ENCODE measurements at places on chromosomes 12 and 14. TPM values are rescaled to one million over a fixed set of nuclear protein-coding genes. Genes with fewer than 3 reads are reported as not detected.

The FOXN4 gene
- not detected for total RNA-seq

The CIROP gene
- not detected for total RNA-seq

The COX6A1 gene
- total RNA-seq: 931 TPM

The SRSF5 gene
- 342 TPM for total RNA-seq

The AICDA gene
- not detected for total RNA-seq

- DNase-seq: no peak
Observed at GRCh38 chr12:107554941-107555340, 130.7 kb upstream of the PWP1 start.

DNA sequence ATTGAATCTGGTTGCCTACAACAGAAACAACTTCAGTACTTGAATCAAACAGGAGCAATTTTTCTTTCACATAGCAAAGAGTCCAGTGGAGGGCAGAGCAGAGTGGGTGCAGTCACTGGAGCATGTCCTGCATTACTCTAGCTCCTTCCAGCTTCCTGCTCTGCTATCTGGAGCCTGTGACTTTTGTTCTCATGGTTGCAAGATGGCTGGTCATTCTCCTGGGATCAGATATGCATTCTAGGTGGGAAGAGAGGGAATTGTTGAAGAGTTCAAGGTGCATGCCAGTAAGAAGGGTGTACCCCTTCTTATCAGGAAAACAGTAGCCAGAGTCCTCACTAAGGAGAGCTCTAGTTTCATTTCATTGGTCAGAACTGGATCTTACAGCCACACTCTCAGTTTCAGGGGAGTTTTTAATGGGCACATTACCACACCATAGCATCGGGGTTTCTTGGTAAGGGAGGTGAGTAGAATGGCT is 8.0 kb downstream of the IFT43 start:
- no peak for DNase-seq

DNA sequence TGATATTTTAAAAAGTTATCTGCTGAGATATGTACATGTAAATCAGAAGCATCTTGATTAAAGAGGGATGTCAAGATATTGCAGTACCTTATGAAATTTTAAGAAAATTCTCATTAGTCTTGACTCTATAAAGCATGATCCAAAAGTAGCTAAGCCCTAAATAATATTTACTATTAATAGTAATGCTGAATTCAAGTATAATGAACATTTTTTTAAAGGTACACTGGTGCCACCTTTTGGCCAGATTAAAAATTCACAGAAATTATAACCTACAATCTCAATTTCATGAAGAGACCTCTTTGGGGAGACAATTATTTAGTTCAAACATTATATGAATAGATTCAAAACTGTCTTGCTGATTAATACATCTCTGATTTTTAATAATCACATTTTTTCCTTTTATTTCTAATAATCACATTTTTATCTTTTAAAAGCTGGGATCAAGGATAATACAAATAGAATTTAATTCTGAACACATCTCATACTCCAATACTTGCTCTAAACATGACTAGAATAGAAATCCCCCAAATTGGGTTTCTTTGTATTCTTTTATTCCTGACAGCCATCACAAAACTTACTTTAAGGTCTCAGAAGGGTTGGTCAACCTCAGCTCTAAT is 13.4 kb downstream of the AKAP5 start:
- no peak for DNase-seq

- DNase-seq: no peak
Observed at GRCh38 chr12:131530422-131530821, 180.5 kb upstream of the SFSWAP start.

- no peak for DNase-seq
Observed at GRCh38 chr12:106651552-106651951, 68.7 kb downstream of the RFX4 start.

GRCh38 chr12:52060498-52061177 is 9.1 kb upstream of the ATG101 start:
- no peak for DNase-seq

- DNase-seq: peak; percentile 87
Observed at GRCh38 chr12:124916374-124917134, 2.1 kb upstream of the UBC start.

DNA sequence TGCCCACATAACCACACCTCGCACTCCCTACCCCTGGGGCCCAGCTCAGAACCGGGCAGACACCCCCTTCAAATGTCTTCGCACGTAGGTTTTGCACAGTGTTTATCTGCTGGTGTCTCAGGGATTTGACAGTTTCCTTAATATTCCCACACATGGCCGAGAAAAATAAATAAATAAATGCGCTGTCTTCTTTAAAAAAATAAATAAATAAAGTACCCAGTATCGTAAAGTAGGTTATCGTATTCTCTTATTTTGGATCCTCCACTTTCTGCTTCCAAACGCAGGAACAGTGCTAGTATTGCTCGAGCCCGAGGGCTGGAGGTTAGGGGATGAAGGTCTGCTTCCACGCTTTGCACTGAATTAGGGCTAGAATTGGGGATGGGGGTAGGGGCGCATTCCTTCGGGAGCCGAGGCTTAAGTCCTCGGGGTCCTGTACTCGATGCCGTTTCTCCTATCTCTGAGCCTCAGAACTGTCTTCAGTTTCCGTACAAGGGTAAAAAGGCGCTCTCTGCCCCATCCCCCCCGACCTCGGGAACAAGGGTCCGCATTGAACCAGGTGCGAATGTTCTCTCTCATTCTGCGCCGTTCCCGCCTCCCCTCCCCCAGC is 710 bp upstream of the FOS start:
- DNase-seq: no peak

- no peak for DNase-seq
Observed at GRCh38 chr12:56336361-56337167, 2.1 kb upstream of the IL23A start.

DNA sequence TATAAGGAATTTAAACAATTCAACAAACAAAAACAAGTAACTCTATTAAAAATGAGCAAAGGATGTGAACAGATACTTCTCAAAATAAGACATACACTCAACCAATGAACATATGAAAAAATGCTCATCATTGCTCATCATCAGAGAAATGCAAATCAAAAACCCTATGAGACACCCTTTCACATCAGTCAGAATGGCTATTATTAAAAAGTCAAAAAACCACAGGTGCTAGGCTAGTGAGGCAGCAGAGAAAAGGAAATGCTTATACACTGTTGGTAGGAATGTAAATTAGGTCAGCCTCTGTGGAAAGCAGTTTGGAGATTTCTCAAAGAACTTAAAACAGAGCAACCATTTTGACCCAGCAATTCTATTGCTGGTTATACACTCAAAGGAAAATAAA is 52.0 kb downstream of the NAV3 start:
- DNase-seq: no peak

DNA sequence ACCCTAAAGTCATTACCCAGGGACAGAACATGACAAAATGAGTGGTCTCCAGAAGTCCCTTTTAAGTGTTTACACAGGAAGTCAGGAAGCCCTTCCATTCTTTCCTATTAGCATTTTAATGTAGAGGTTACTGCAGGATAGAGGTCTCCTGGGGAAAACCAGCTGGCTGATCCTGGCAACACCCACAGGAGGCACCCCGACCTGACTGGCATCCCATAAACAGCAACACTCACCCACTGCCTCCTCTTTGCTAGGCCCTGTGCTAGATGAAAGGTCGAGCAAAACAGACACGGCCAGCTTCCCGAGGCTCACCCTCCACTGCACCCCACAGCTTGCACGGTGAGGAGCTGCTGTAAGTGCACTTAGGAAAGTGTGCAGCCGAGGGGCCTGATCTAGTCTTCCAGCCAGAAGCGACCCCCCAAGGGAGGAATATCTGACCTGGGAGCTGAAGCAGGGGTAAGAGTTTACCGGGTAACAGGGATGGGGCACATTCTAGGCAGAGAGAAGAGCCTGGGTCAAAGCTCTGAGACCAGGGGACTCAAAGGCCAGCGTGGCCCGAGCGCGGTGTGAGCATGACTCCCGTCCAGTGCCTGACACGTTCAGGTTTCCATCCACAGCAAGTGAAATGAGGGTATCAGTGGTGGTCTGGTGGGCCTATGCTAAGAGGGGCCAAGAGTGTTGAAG is 9.0 kb downstream of the DAZAP2 start:
- no peak for DNase-seq

GRCh38 chr12:40854604-40855003 is 162.4 kb downstream of the CNTN1 start:
- no peak for DNase-seq

- DNase-seq: no peak
Observed at GRCh38 chr14:64929014-64929359, 13.6 kb downstream of the GPX2 start.

DNA sequence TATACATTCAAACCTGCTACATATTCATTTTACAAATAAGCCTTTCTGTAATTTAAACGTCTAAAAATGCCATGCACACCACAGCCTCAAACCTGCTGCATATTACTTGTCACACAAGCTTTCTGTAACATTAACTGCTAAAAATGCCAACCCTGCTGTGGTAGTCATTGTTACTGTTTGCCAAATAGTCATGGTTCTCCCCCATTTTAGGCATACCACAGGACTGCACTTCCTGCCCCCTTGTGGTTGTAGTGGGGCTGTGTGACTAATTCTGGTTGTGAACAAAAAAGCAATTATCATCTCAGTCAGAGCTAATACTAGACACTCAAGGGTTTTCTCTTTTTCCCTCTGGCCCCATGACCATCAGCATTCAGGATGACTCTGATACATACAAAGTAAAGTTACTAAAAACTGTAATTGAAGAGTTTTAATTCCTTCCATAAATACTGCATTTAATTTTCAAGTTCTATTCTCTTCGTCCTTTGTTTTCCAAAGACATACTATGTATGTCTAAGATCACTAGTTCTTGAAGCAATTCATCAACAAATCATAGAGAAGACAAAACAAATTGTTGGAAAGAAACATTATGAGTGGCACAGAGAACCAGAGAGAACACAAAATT is 5.7 kb upstream of the SLC35F4 start:
- no peak for DNase-seq

All from suprapubic skin (tissue), 4 donors.